ENCODE measurements at places on chromosomes 6 and 20. TPM values are rescaled to one million over a fixed set of nuclear protein-coding genes. Genes with fewer than 3 reads are reported as not detected.

DNA sequence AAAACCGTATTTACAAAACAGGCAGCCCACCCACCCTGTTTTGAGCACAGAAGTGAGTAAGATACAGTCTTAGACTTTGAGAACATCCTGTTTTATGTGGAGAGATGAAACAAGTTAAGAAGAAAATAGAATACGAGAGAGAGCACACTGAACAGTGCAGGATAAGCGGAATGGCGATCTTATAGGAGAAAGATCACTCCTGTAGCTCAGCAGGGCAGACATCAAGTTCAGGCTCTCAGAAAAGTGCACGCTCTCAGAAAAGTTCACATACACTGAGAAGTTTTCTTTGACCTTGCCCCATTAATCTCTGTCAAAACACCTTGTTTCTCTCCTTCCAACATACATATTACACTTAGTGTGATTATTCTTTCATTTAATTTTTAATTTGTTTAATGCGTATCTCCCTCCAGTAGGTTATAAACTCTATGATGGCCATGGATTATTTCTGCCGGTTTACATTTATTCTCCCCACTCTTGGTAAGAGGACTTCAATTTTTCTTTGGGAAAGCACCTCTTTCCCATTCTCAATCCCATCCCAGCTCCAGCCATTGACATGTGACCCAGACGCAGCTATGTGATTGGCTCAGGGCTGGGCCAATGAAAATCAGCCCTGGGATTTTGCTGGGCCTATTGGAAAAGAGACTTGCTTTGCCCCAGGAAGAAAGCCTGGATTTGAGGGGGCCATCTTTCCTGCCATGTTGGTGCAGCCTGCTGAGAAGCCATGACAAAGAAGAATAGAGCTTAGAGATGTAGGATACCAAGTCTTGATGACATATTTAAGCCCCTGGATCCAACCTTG is 16.2 kb downstream of the KCNB1 start:
- no peak for DNase-seq

DNA sequence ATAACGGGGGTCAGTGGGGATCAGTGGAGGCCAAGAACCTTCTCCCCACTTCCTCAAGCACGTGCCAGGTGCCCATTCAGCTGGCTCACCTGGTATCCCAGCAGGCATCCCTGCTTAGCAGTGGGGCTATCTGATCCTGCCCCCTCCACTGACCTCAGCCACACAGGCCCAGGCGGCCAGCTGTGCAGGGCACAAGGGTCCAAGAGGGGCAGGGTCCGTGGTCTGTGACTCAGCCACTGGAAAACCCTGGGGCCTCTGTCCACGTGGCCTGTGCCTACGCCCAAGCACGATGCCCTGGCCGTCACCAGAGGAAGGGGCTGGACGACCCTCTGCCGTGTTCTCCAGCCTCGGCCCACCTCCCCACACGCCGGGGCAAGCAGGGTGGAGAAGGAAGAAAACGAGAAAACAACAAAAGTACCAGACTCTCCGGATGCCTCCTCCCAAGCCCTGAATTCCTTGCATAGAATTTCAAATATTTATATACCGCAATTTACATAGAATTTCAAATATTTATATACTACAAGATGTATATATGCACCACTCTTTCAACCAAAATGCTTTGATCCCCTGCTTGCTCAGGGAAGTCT is 12.1 kb downstream of the PXDC1 start:
- DNase-seq: no peak

Gene SYCP2L
- 0.25 TPM for total RNA-seq

Gene PAX1
- total RNA-seq: not detected

Gene MACROD2
- 12.5 TPM for total RNA-seq

DNA sequence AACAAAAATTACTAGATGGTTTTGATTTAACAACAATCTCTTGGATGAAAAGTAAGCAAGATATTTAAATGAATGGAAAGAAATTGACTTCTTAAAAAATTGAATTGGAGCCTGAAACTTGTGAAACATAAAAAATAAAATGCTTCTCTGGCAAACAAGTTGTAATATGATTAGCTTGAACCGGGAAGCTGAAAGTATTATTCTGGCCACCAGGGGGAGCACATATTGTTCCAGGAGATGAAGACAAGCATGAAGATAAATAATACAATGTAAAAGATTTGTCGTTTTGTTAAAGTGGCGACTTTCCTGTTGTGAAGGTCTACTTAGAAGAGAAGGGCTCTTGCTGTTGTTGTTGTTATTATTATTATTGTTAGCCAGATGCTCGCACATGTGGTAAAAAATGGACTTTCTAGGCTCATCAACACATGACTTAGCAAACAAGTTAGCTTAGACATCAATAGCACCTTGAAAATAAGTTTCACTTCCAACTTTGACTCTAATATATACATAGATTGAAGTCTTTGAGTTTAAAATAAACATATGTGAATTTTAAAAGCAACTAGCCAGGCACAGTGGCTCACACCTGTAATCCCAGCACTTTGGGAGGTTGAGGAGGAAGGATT is 14.2 kb downstream of the PAX1 start:
- no peak for DNase-seq

Gene SRXN1
- 23.8 TPM for total RNA-seq

DNA sequence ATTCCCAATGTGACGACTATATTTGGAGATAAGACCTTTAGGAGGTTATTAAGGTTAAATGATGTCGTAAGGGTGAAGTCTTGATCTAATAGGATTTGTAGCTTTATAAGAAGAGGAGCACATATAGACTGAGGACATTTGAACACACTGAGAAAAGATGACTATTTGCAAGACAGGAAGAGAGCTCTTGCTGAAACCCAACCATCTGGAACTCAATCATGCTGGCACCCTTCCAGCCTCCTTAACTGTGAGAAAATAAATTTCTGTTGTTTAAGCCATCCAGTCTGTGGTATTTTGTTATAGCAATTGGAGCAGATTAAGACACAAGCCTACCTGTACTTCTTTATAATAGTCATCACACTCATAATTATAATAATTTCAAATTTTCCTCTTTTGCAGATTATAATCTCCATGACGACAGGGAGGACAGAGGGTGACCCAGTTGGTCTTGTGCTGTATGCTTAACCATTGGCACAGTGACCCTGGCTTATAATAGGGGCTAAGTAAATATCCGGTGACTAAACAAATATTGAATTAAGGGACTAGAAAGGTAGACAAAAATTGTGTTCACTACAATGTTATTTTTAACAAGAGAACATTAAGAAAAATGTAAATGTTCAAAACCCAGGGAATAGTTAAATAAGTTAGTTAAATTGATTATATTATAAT is 206.4 kb upstream of the HDDC2 start:
- DNase-seq: no peak

GRCh38 chr6:166417285-166417691 is 34.5 kb upstream of the MPC1 start:
- DNase-seq: no peak

- DNase-seq: no peak
These were observed 49.2 kb downstream of the RGS17 start for GRCh38 chr6:153081914-153082313.

DNA sequence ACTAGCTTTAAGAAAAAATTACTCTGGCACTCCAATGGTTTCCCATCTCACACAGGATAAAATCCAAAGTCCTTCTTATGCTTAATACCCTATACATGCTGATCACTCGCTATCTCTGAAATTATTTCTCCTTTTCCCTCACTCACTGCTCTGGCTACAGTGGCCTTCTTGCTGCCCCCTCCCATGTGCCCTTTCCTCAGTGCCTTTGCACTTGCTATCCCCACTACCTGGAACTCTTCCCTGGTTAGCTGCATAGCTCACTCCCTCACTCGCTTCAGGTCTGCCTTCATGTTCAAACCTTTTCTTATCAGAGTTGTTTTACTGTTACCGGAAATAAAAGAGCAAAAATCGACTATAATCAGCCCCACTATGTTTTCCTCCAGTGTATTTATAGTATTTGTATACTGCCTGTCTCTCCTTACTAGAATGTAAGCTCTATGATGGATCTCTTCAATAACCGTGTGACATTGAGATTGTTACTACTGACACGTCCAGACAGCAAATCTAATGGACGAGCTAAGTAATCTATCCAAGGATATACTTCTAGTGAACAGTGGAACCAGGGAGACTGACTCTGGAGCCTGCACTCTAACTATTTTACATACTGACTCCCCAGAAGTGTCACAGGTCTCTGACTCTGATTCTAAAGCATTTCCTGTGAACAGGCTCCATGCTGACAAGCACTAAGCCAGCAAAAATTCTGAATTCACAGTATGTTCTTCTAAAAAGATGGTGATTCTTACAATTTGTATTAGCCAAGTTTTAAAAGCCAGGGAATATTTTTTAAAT is 25.1 kb downstream of the FKBP5 start:
- no peak for DNase-seq

Gene PCNA
- total RNA-seq: 42.2 TPM

DNA sequence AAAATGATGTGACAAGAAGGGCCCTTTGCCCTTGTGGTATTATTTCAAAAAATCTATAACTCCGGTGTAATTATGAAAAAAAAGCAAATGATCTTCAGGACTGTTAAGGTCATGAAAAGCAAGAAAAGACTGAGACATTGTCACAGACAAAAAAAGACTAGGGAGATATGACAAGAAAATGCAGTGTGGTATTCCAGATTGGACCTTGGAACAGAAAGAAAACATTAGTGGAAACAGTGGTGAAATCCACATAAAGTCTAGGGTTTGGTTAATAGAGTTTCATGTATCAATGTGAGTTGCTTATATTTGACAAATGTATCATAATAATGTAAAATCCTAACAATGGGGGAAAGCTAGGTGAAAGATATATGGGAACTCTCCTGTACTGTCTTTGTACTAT is 26.8 kb upstream of the SLC17A3 start:
- DNase-seq: no peak

DNA sequence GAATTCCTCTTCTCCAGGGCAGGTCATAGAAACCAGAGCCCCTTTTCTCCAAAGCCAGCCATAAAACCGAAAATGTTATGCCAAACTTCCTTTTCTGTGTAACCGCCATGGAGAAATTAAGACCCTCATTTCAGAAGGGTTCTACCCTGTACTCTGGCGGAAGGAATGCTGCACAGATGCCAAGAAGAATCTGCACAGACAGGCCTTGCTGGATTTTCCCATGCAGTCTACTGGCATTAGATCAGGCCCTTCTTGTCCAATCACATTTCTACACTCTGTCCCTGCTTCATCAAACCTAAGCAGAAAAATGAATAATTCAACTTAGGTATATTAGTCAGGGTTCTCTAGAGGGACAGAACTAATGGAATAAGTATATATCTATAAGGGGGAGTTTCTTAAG is 43.2 kb upstream of the MC3R start:
- DNase-seq: no peak

- no peak for DNase-seq
These were observed 106.6 kb downstream of the RTN4IP1 start for GRCh38 chr6:106522562-106523250.

GRCh38 chr20:56428410-56428809 is 16.4 kb downstream of the CASS4 start:
- no peak for DNase-seq

DNA sequence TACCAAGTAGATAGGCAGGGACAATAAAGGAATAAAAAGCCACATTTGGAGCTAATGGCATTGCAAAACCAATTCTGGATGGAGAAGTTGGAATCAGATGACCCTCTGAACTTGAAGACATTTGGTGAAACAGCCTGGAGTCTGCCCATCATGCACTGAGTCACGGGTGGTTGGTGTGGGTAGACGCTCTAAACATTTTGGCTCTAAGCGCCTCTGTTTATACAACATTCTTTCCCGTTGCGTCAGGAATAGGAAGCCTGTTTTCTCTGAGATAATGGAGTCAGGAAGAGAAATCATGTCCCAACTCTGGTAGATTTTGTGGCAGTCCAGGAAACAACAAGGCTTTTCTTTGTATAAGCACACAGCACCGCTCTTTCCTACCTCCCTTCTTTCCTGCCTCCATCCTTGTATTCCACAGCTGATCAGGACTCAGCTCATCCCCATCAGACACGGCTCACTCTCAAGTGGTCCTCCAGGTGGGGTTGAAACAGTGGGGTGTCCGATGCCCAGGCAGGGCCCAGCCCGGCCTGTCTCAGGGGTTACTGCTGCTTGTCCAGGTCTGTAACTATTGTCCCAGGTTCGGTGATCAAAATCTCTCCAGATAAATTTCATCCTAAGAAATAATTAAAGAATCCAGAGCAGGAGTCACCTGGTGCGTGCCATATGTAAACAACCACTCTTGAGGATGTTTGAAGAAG is 12.1 kb upstream of the RAMACL start:
- DNase-seq: no peak

Gene SH3BGRL2
- 38.3 TPM for total RNA-seq

- no peak for DNase-seq
These were observed 10.2 kb upstream of the PEDS1 start for GRCh38 chr20:50163570-50164317.

Gene BICRAL
- 19.2 TPM for total RNA-seq

DNA sequence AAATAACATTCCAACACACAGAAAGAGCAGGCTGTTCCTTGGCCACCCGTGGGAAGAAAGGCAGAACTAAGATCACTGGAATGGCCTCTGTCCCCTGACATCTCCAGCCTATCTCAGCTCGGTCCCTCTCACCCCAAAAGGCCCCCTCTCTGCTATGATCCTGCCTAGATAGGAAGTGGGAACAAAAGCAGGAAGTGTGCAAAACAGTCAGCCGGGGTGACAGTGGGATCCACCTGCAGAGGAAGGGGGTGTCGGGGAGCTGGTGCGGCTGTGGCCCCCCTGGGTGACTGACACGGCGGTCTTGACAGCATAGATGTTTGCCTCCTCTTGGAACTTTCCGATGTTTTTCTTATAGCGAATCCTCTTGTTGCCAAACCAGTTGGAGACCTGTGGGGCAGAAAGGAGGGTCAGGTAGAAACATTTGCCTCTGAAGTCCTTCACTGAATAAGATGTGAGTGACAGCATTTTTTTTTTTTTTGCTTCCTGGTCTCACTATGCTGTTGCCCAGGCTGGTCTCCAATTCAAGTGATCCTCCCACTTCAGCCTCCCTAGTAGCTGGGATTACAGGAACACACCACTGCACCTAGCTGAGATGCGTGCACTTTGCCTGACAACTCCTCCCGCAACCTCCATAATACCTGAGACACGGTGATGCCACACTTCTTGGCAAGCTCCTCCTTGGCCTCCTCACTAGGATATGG is 2.8 kb downstream of the PBX2 start:
- no peak for DNase-seq

- DNase-seq: no peak
These were observed 5.2 kb downstream of the TBCC start for GRCh38 chr6:42740725-42741124.

GRCh38 chr20:34506480-34506879 is 9.7 kb upstream of the DYNLRB1 start:
- no peak for DNase-seq

- DNase-seq: no peak
These were observed 46.7 kb downstream of the MAP1LC3A start for GRCh38 chr20:34604980-34605788.

Data from vagina (tissue), 2 donors.